ENCODE measurements at places on chromosomes 12 and 14. TPM values are rescaled to one million over a fixed set of nuclear protein-coding genes. Genes with fewer than 3 reads are reported as not detected.

Gene GPR137C
- 5.4 TPM for polyA plus RNA-seq

Gene CLEC6A
- polyA plus RNA-seq, result not detected

Gene HCAR1
- 1.2 TPM for polyA plus RNA-seq

Gene DBX2
- polyA plus RNA-seq, result 0.61 TPM

Gene PYGL
- 2.4 TPM for polyA plus RNA-seq

Gene KLRB1
- polyA plus RNA-seq, result 0.37 TPM

Gene RAB15
- polyA plus RNA-seq, result 28.0 TPM

Gene CLEC4C
- polyA plus RNA-seq, result not detected

Gene TUBA1C
- polyA plus RNA-seq, result 189 TPM

Gene CLEC4D
- not detected for polyA plus RNA-seq

Gene GYS2
- polyA plus RNA-seq, result not detected

Gene P2RX2
- not detected for polyA plus RNA-seq

Gene RNASE1
- polyA plus RNA-seq, result 358 TPM

Gene PTCSC3
- polyA plus RNA-seq, result 2.2 TPM

Gene CLEC9A
- polyA plus RNA-seq, result 0.80 TPM

Gene RGS6
- polyA plus RNA-seq, result 1.9 TPM

Gene GPR68
- 3.0 TPM for polyA plus RNA-seq

Gene ZC2HC1C
- 5.8 TPM for polyA plus RNA-seq

Gene PRB2
- not detected for polyA plus RNA-seq

Gene GPRC5D
- polyA plus RNA-seq, result not detected

Gene NTF3
- 2.1 TPM for polyA plus RNA-seq

Gene TAS2R7
- polyA plus RNA-seq, result not detected

Gene HOXC12
- not detected for polyA plus RNA-seq

Gene GLT8D2
- polyA plus RNA-seq, result 0.95 TPM

Gene ZNF839
- polyA plus RNA-seq, result 8.7 TPM

Gene LHX5
- polyA plus RNA-seq, result 0.10 TPM

Gene FOXG1
- polyA plus RNA-seq, result 28.3 TPM

Gene TC2N
- 0.20 TPM for polyA plus RNA-seq

Gene CD163L1
- 2.3 TPM for polyA plus RNA-seq

Gene SIX6
- polyA plus RNA-seq, result 5.2 TPM

Gene POU6F1
- 21.8 TPM for polyA plus RNA-seq

Gene TAS2R46
- not detected for polyA plus RNA-seq

Gene CACNA1C
- polyA plus RNA-seq, result 1.6 TPM

Gene RIPK3
- 0.44 TPM for polyA plus RNA-seq

Gene WIF1
- polyA plus RNA-seq, result 8.1 TPM

Gene KRT79
- polyA plus RNA-seq, result not detected

Gene CD163
- 7.8 TPM for polyA plus RNA-seq

Gene MUCL1
- polyA plus RNA-seq, result not detected

Gene ANKRD9
- 9.0 TPM for polyA plus RNA-seq

Gene IL26
- not detected for polyA plus RNA-seq

Gene ESRRB
- 0.29 TPM for polyA plus RNA-seq
